ENCODE measurements at places on chromosomes 13 and 19. TPM values are rescaled to one million over a fixed set of nuclear protein-coding genes. Genes with fewer than 3 reads are reported as not detected.

The ZNF880 gene
- 7.3 TPM for total RNA-seq

The SLITRK1 gene
- total RNA-seq = not detected

The KLF16 gene
- 19.2 TPM for total RNA-seq

The ACTMAP gene
- total RNA-seq = 2.5 TPM

The PEG3 gene
- 0.56 TPM for total RNA-seq

The TTC9B gene
- total RNA-seq = not detected

The MIA gene
- total RNA-seq = 0.88 TPM

The KIRREL2 gene
- 0.14 TPM for total RNA-seq

The EXOC3L2 gene
- total RNA-seq = 0.46 TPM

The MIR17HG gene
- total RNA-seq = 3.7 TPM

The CGB5 gene
- total RNA-seq = not detected

The MAMSTR gene
- total RNA-seq = 0.88 TPM

The MISP gene
- 73.5 TPM for total RNA-seq

The CYP2F1 gene
- total RNA-seq = 0.07 TPM

The COX6B2 gene
- total RNA-seq = not detected

The LAIR1 gene
- not detected for total RNA-seq

The OR7D2 gene
- not detected for total RNA-seq

The SLC25A41 gene
- total RNA-seq = not detected

The ZNF91 gene
- total RNA-seq = 7.7 TPM

The GPC6 gene
- 4.1 TPM for total RNA-seq

The KLK4 gene
- total RNA-seq = not detected

The EDDM13 gene
- not detected for total RNA-seq

The PROZ gene
- total RNA-seq = not detected

The CEACAM4 gene
- not detected for total RNA-seq

The LGALS14 gene
- total RNA-seq = not detected

The ZNF573 gene
- total RNA-seq = 2.4 TPM

The TEKTIP1 gene
- not detected for total RNA-seq

The COX7A1 gene
- 0.35 TPM for total RNA-seq

The ZNF431 gene
- 6.6 TPM for total RNA-seq

The PMIS2 gene
- total RNA-seq = not detected

The FPR3 gene
- not detected for total RNA-seq

The KL gene
- not detected for total RNA-seq

The LILRA2 gene
- total RNA-seq = not detected

The TEX101 gene
- not detected for total RNA-seq

The ZNF256 gene
- 3.7 TPM for total RNA-seq

The MISP3 gene
- 2.3 TPM for total RNA-seq

The CGB7 gene
- 2.3 TPM for total RNA-seq

The KIR2DL4 gene
- total RNA-seq = not detected

The URAD gene
- not detected for total RNA-seq

The ZNF382 gene
- 0.78 TPM for total RNA-seq

The KPTN gene
- total RNA-seq = 3.6 TPM

The AP1M2 gene
- 87.2 TPM for total RNA-seq

The FRY gene
- total RNA-seq = 0.56 TPM

The PPFIA3 gene
- 12.8 TPM for total RNA-seq

The CCDC122 gene
- total RNA-seq = 5.0 TPM

The ZGLP1 gene
- 0.28 TPM for total RNA-seq

The PABPC3 gene
- 0.07 TPM for total RNA-seq

The PTPRS gene
- 31.1 TPM for total RNA-seq

The OR10H1 gene
- total RNA-seq = 0.21 TPM

The TRAPPC5 gene
- 131 TPM for total RNA-seq

The SHISA7 gene
- not detected for total RNA-seq

The CKM gene
- total RNA-seq = not detected

The MEX3D gene
- 55.4 TPM for total RNA-seq

The MBD3L2 gene
- not detected for total RNA-seq

The ITGBL1 gene
- 0.63 TPM for total RNA-seq

The FGF21 gene
- not detected for total RNA-seq

The POLR2E gene
- total RNA-seq = 251 TPM

The TNFSF13B gene
- not detected for total RNA-seq

The ARRDC5 gene
- not detected for total RNA-seq
